Endothelial cell (in vitro differentiated cells): ENCODE measurements at places on chromosomes 7 and 10. TPM values are rescaled to one million over a fixed set of nuclear protein-coding genes. Genes with fewer than 3 reads are reported as not detected.

The TACC2 gene
- 32.2 TPM for total RNA-seq

The DGKI gene
- total RNA-seq, result 0.69 TPM

The TCAF1 gene
- 79.7 TPM for total RNA-seq

The CPXM2 gene
- total RNA-seq, result 0.33 TPM

The GIMAP2 gene
- total RNA-seq, result 1.9 TPM

The ADAM8 gene
- total RNA-seq, result 1.5 TPM

DNA sequence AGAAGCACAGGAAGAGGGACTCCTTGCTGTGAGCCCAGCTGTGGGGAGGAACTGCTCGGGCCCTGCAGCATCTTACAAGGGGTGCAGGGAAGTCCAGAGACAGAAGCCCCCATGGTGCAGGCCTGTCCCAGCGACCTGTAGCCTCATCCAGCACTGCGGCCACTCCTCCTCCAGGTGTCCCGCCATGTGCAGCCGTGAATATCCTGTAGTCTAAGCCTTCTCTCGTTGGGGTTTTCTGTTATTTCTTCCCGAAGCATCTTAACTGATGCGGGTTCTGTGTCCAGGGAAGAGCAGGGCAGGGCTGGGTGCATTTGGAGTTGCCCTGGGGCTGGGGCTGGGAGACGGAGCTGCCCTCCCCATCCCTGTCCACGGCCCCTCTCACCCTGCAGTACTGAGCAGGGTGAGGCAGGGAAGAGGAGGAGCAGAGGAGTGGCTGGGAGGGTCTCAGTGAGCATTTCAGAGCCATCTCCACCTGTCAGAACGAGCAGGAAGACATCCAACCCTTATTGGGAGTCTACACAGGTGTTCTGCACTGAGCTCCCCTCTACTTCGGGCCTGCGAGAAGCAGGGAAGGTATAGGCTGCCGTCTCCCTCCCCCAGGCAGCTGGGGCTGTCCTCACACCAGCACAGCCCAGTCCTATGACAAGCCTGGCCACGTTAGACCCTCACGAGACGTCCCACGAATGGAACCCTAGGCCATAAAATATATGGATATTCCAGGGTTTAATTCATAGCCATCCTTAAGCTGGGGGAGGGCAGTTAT lies 494.5 kb downstream of the DNAJB6 start:
- DNase-seq, result no peak

DNA sequence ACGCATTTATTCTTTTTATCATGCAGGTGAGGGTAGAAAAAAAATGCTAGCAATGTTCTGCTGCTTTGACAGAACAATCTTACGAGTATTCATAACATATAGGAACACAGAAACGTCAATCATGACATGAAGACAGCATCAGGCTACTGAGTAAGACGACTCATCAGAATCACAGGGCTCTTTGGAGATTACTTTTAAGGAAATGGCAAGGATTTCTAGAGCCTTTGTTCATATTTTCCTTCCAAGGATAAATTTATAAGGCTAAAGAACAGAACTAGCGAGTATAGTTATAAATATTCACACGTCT lies 39.8 kb upstream of the DNAJC1 start:
- DNase-seq, result no peak
